ENCODE measurements at places on chromosomes 1 and 21.

GRCh38 chr1:65260851-65261473 is 48.4 kb upstream of the DNAJC6 start:
- DNase-seq, result no peak

GRCh38 chr1:147720557-147720956 is 39.8 kb downstream of the GJA5 start:
- DNase-seq, result no peak

- DNase-seq, result no peak
Observed at GRCh38 chr1:25360596-25361581, 22.8 kb downstream of the TMEM50A start.

- DNase-seq, result no peak
Observed at GRCh38 chr21:25490742-25491141, 116.5 kb downstream of the MRPL39 start.

GRCh38 chr21:17829472-17829871 is 10.3 kb upstream of the C21orf91 start:
- DNase-seq, result no peak

Data from activated CD8-positive, alpha-beta memory T cell treated with anti-CD3 and anti-CD28 coated beads for 1 hour (primary cell).